ENCODE measurements at places on chromosomes 13 and 19. TPM values are rescaled to one million over a fixed set of nuclear protein-coding genes. Genes with fewer than 3 reads are reported as not detected.

- no peak overlapping the region for H3K4me3 ChIP-seq
- no peak for DNase-seq
- H3K27me3 ChIP-seq: no peaks in the 10 kb centered on the region
- no peak overlapping the region for H3K27ac ChIP-seq
Measured at GRCh38 chr19:31408460-31409124, 59.4 kb upstream of the TSHZ3 start.

DNA sequence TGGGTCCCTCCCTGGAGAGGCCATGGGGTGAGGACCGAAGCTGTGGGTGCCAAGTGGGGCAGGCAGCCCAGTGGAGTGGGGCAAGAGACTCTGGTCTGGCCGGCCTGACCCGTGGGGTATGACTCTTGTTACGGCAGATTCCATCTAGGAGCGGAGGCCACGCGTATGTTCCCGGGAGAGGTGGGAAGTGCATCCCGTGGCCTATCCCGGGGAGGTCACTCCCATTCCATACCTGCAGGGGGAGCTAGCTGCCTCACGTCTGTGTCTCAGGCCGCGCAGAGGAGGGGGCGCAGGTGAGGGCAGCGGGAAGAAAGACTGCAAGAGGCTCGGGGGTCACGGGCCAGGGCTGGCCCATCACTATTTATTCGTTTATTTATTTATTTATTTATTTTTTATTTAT lies 4.9 kb downstream of the CSNK1G2 start:
- DNase-seq: no peak
- H3K4me3 ChIP-seq: no peak overlapping the region
- H3K27ac ChIP-seq: no peak overlapping the region
- H3K36me3 ChIP-seq: peaks cover 8% of the 10 kb centered on the region
- no peaks in the 10 kb centered on the region for H3K27me3 ChIP-seq
- H3K4me1 ChIP-seq: peaks cover 23% of the 10 kb centered on the region

DNA sequence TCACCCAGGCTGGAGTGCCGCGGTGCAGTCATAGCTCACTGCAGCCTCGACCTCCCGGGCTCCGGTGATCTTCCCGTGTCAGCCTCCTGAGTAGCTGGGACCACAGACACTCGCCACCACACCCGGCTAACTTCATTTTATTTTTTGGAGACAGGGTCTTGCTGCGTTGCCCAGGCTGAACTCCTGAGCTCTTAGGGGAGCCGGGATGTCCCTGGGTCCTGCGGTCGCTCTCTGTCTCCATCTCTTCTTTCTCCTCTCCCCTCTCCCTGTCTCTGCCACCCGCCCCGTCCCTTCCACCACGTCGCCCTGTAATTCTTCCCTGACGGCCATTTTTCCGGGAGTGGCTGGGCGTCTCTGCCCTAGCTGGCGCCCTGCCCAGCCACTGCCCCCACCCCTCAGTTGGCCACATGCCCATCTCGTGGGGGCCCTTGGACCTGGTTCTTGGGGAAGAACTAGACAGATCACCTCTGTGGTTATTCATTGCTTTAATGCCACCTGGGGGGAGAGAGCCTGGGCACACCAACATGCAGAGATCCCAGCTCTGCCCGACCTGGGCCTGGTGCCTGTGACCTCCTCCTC lies 18.9 kb downstream of the ARID3A start:
- H3K4me1 ChIP-seq: peaks cover 12% of the 10 kb centered on the region
- no peak for DNase-seq
- H3K36me3 ChIP-seq: peaks cover 5% of the 10 kb centered on the region
- no peaks in the 10 kb centered on the region for H3K27me3 ChIP-seq
- no peak overlapping the region for H3K27ac ChIP-seq

DNA sequence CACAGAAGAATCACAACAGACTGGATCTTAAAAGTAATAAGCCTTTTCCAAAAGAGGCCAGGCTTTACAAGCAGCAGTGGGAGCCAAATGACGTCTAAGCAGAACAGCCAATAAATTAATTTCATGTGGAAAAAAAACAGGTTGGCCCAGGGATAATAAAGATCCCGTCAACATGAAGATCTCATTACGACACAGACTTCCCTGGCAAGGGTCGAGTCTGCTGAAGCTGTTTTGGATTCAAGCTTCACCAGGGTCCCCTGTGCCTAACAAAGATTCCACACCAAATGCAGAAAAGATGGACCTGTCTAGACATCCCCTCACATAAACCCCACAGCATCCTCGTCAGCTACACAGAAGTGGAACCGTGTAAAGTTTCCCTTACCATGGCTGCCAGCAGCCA lies 215.1 kb upstream of the ZNF507 start:
- no peaks in the 10 kb centered on the region for H3K36me3 ChIP-seq
- no peak overlapping the region for H3K27ac ChIP-seq
- H3K4me3 ChIP-seq: no peak overlapping the region
- no peaks in the 10 kb centered on the region for H3K4me1 ChIP-seq
- H3K27me3 ChIP-seq: no peaks in the 10 kb centered on the region

DNA sequence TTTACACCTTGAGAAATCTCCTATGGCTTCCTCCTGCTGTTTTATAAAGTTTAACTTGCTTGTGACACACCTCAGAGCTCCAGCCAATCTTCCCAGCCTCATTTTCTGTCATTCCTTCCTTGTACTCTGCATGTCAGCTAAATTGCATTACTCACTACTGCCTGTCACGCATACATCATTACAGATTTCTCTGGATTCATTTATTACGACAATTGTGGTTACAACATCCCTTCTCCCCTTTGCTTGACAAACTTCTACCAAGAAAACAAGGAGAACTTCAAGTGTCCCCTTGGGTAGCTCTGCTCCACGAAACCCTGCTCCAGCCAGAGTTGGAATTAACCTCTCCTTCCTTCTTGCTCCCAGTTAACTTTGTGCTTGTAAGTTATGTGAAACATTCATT lies 22.0 kb upstream of the GPR18 start:
- peak overlapping the region; percentile 3 for H3K27ac ChIP-seq
- H3K4me1 ChIP-seq: peaks cover 89% of the 10 kb centered on the region
- peaks cover 35% of the 10 kb centered on the region for H3K36me3 ChIP-seq
- H3K27me3 ChIP-seq: no peaks in the 10 kb centered on the region
- DNase-seq: no peak
- no peak overlapping the region for H3K4me3 ChIP-seq

- H3K27ac ChIP-seq: no peak overlapping the region
- peaks cover 27% of the 10 kb centered on the region for H3K4me1 ChIP-seq
- no peak for DNase-seq
- no peaks in the 10 kb centered on the region for H3K27me3 ChIP-seq
- H3K36me3 ChIP-seq: peaks cover 2% of the 10 kb centered on the region
Measured at GRCh38 chr13:33616130-33616529, 201.8 kb upstream of the RFC3 start.

DNA sequence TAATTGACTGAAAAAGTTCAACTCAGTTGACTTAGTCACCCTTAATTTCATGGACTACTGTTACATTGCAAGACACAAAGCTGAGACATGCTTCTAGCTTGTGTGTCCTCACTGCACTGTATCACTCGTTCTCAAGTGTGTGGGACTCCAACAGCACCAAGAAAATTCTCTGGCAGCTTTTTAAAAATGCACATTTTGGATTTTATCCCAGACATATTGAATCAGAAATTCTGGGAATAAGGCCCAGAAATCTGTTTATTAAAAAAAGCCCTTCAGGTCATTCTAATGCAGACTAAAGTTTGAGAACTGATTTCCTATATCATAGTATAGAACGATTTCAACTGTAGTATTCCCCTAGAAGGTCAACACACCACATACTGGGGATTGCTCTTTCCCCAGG lies 1485.3 kb downstream of the PCDH9 start:
- H3K4me1 ChIP-seq: no peaks in the 10 kb centered on the region
- no peak overlapping the region for H3K4me3 ChIP-seq
- no peaks in the 10 kb centered on the region for H3K36me3 ChIP-seq
- DNase-seq: no peak

DNA sequence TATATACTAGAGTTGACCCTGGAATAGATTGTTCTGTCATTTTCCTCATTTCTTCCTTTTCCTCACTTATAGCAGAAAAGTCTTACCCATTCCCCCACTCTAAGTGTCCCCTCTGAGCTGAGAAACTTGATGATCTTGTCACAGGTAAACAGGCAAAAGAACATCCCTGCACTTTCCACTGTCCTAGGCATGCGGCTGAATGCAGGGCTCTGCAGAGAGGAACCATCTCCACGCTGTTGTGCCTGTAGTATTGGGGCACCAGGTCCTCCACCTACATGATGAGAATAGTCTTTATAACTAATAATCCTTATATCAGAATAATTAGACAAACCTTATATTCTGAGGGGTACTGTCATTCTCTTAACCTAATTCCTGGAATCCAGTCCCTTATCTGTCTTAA lies 211.3 kb downstream of the RBM26 start:
- H3K27ac ChIP-seq: peak overlapping the region; percentile 64
- no peak overlapping the region for H3K4me3 ChIP-seq
- H3K36me3 ChIP-seq: peaks cover 22% of the 10 kb centered on the region
- DNase-seq: no peak
- peaks cover 56% of the 10 kb centered on the region for H3K4me1 ChIP-seq

- peaks cover 4% of the 10 kb centered on the region for H3K36me3 ChIP-seq
- peaks cover 2% of the 10 kb centered on the region for H3K27me3 ChIP-seq
- peak; percentile 56 for DNase-seq
- peak within 1 kb of the TSS; percentile 96 for H3K27ac ChIP-seq
Measured at GRCh38 chr19:55116859-55117662, at the start of gene PPP1R12C. Gene PPP1R12C (minus strand): TSS chr19:55117637. CDS start chr19:55117543, 94 bp downstream.

GRCh38 chr19:36436531-36436930 lies 18.1 kb upstream of the ZFP82 start:
- no peaks in the 10 kb centered on the region for H3K27me3 ChIP-seq
- no peaks in the 10 kb centered on the region for H3K4me1 ChIP-seq
- no peak overlapping the region for H3K27ac ChIP-seq
- H3K36me3 ChIP-seq: peaks cover 2% of the 10 kb centered on the region
- H3K4me3 ChIP-seq: no peak overlapping the region

DNA sequence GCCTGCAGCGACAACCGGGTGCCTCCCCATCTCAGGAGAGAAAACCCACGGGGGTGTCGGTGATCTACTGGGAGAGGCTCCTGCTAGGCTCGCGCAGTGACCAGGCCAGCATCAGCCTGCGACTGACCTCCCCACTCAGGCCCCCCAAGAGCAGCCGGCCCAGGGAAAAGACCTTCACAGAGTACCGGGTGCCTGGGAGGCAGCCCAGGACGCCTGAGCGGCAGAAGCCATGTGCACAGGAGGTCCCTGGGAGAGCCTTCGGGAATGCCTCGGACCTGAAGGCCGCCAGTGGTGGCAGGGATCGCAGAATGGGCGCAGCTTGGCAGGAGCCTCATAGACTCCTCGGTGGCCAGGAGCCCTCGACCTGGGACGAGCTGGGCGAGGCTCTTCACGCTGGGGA lies 3.9 kb downstream of the ZNF324B start:
- no peaks in the 10 kb centered on the region for H3K27me3 ChIP-seq
- H3K4me1 ChIP-seq: peaks cover 18% of the 10 kb centered on the region
- no peak for DNase-seq
- H3K4me3 ChIP-seq: no peak overlapping the region
- peaks cover 23% of the 10 kb centered on the region for H3K36me3 ChIP-seq
- H3K27ac ChIP-seq: no peak overlapping the region

DNA sequence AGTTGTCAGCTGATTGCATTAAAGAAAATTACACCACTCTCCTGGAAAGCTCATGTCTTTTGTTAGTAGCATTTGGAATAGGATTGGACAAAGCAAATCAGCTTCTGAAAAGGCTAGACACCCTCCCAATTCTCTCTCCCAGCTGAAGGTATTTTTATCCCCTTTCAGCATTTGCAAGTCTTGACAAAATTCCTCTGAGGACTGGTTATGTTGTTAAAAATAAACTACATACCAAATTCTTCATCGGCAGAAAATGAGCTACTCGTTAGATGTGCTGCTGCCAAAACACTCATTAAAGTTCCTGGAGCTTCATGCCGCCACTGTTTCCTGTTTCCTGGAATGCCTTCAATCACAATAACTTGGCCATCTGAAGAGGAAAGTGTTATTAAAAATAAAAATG lies 37.1 kb downstream of the UTP14C start:
- no peaks in the 10 kb centered on the region for H3K27me3 ChIP-seq
- no peaks in the 10 kb centered on the region for H3K36me3 ChIP-seq
- no peak for DNase-seq
- no peak overlapping the region for H3K4me3 ChIP-seq

DNA sequence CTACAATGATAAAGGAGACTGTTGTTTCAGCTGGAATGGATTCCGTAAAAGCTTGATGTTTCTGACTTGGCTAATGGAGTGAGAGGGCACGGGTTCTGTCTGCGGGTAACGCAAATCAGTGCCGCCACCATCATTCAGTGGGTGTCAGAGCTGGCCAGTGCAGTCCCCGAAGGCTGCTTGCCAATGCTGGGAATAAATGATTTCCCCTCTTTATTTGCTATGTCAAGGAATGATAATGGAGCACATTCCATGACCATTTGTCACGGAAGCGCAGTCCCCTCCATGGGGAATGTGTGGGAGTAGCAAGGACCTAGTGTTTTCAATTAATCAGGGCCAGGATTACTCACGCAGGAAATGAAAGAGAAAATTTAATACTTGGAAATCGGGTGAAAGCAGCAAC lies 899.3 kb downstream of the UQCRFS1 start:
- H3K36me3 ChIP-seq: no peaks in the 10 kb centered on the region
- no peak overlapping the region for H3K27ac ChIP-seq
- no peak for DNase-seq
- no peaks in the 10 kb centered on the region for H3K4me1 ChIP-seq

GRCh38 chr13:94325650-94326049 lies 153.8 kb downstream of the DCT start:
- peaks cover 3% of the 10 kb centered on the region for H3K27me3 ChIP-seq
- peaks cover 76% of the 10 kb centered on the region for H3K4me1 ChIP-seq
- H3K36me3 ChIP-seq: peaks cover 30% of the 10 kb centered on the region
- DNase-seq: no peak

DNA sequence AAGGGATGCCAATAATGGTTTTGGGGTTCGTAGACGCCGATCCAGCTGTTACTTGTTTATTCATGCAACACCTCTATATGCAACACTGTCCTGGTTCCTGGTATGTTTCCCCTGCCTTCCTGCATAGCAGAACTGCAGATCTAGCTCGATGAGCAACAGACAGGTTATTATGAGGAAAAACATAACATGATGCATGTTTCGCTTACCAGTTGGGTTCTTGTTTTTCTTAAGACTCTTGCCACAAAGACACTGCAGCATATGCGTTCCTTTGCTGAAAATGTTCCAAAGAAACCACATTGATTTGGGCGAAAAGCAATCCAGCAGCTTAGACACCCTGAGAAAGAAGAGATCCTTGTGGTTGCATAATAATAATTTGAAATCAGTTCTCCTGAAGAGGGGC lies 583 bp downstream of the FGF14 start:
- H3K27ac ChIP-seq: no peak overlapping the region
- H3K36me3 ChIP-seq: no peaks in the 10 kb centered on the region
- no peak for DNase-seq
- H3K27me3 ChIP-seq: peaks cover 67% of the 10 kb centered on the region
- H3K4me3 ChIP-seq: peak overlapping the region; percentile 26

The KCNN1 gene
- total RNA-seq: 0.21 TPM

The CRX gene
- total RNA-seq: not detected

The CEACAM19 gene
- 0.63 TPM for total RNA-seq

The POMP gene
- total RNA-seq: 66.2 TPM

The COL5A3 gene
- total RNA-seq: not detected

The SLC1A6 gene
- total RNA-seq: not detected

The FPR1 gene
- not detected for total RNA-seq

The DHX34 gene
- total RNA-seq: 14.3 TPM
